Stimulated activated CD8-positive, alpha-beta memory T cell treated with anti-CD3 and anti-CD28 coated beads, Interleukin-4, amount 100 ng/mL, for 24 hours (primary cell): ENCODE measurements at places on chromosomes 7 and 10.

DNA sequence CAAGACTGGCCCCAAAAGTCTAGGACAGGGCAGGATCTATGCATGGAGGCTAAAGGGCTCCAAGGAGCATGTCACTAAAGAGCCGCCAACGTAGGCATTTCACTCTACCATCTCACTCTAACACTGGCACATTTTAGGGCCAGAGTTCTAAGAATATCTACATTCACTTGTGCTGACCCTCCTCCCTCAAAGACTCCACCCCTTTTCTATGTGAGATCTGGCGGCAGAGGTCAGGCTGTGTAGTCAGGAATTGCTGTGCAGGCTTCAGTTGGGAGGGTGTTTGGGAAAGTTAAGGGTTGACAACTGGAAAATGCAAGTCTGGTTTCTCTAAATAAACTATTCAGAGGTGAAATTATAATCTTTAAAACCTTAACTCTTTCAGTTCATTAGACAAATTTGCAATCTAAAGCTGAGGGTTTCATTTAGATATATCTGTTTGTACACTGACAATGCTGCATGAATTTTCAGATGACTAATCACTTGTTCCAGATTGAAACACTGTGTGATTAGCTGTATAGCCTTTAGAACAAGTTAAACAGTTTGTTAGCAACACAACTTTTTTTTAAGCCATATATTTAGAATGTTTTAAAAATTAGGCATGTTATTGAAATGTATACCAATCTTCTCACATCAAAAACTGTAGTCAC lies 18.2 kb downstream of the LMOD2 start:
- no peak for DNase-seq

GRCh38 chr10:117086546-117086945 lies 51.5 kb downstream of the VAX1 start:
- DNase-seq: no peak

- no peak for DNase-seq
These were observed 3.2 kb downstream of the PARP12 start for GRCh38 chr7:140059273-140060242.

- DNase-seq: no peak
These were observed 1.7 kb downstream of the GPR158 start for GRCh38 chr10:25176421-25176968.

- DNase-seq: no peak
These were observed 94.0 kb upstream of the STEAP1B start for GRCh38 chr7:22594020-22594419.

GRCh38 chr7:133183042-133183794 lies 69.7 kb upstream of the EXOC4 start:
- DNase-seq: no peak

DNA sequence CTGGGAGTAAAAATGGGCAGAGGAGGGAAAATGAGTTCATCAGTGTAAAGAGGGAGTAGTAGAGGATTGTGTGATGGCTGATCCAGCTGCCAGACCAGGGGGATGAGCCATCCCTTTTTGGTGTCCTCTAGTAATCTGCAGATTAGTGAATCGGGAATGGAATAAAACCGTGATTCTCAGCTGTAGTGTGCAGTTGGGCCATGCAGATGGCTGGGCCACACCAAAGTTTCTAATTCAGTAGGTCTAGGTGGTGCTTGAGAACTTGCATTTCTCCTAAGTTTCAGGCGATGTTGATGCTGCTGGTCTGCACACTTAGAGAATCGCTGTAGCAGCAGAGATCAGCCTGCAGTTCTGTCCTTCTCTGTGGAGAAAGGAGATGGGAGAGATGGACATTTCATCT lies 22.7 kb downstream of the PDCD11 start:
- DNase-seq: no peak

DNA sequence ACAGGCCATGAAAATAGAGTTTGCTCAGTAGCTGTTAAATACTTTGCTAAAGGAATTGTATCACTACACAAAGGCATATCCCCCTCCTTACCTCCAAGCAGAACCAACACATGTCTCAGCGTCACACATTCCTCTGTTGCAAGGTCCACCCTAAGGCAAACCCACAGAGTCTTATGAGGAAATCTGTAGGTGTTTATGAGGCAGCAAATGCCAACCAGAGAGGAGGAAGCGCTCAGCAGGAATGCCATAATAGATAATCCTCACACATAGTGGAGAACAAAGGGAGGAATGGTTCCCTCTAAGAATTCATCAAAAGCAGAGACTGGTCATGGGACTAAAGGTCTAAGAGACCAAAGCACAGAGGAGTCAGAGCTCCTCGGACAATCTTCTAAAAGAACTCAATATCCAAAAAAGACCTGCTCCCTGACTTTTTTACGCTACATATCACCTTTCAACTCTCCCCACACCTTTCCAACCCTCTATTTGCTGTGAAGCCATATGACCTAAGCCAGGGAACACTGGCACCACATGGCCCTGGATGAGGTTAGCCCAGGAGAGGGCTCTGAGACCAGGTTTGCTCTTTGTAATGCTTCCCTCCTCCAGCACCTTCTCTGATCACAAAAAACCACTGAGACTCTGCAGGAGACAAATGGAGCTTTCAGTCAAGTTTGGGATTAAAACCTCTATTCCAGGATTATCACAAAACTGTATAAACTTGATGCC lies 7.3 kb downstream of the SLC25A13 start:
- no peak for DNase-seq

GRCh38 chr10:89351780-89352597 lies 24.2 kb downstream of the IFIT3 start:
- DNase-seq: no peak

DNA sequence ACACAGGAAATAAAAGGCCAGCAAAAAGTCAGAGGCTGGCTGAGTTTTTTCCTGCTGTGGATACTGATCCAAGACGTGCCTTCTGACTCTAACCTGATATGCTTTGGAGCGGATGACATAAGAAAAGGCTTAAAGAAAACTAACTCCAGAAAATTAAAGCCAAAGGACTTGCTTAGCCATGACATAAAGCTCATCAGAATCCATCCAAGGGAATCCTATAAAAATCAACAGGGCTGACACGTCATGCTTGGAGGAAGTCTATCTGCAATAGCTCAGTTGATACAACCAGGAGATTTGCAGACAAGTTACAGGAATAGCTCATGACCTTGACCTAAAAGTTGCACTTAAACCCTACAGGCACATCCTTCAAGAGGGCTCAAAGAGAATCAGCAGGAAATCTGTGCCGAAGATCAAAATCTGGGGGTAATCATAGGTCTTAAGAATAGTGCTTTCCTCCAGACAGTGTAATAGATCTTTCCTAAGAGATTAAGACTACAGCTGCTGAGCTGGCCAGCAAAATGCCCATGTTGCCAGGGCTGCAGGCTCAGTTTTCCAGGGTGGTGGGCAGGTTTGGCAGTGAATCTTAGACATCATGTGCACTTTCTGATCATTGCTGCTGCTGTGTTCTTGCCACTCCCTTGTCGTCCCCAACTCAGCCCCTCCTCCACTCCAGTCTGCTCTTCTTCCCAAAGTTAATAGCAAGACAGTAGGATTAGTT lies 111.5 kb upstream of the SVIL start:
- DNase-seq: no peak

DNA sequence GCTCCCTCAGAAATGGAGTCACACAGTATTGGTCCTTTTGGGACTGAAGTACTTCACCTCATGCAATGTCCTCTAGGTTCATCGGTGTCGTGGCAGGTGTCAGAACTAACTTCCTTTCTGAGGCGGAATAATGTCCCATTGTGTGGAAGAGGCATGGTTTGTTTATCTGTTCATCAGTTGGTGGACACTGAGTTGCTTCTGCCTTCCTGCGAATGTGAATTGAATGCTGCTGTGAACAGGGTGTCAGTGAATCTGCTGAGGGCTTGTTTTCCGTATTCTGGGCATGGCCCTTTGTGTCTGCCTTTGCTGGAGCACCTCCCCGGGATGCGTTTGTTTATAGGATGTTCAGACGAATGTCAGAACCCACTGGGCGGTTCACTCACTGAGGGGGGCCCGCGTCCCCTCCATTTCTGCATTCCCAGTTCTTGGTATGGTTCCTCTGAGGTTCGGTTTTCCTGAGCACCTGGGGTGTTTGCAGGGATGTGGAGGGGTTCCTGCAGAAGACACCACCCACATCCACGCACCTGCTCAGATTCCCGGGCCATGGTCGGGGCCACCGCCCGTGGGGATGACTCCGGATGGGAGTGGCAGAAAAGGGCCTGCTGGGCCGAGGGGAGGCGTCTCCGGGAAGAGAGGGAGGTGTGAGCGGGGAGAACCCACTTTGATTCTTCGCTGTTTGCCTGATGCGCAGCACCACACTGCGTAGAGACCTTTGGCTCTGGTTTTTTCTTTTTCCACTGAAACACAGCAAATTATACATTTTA lies 33.1 kb downstream of the CHST12 start:
- DNase-seq: no peak

- no peak for DNase-seq
These were observed 784.4 kb upstream of the CELF2 start for GRCh38 chr10:10233229-10233628.
